GM20000 (cell line): ENCODE measurements at places on chromosomes 6 and 20.

- DNase-seq: no peak
Observed at GRCh38 chr6:75943381-75943780, 129.1 kb downstream of the IMPG1 start.

GRCh38 chr20:36808317-36809257 is 35.0 kb upstream of the DSN1 start:
- DNase-seq: peak; percentile 82

DNA sequence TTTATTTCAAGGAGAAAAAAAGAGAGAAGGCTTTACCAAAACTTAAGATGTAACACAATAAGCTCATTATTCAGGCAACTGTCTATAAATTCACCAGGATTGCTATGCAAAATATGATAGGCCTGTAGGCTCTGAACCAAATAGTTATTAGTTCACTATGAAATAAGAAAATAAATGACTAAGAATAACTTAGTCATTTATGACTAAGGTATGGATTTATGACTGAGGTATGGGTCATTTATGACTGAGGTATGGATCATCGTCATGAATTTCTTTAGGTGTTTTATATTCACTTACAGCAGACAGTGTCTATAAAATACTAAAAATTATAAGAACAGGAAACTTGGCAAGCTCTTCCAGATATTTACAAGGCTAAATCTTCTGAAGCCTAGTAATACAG is 52.1 kb upstream of the SNX9 start:
- no peak for DNase-seq

DNA sequence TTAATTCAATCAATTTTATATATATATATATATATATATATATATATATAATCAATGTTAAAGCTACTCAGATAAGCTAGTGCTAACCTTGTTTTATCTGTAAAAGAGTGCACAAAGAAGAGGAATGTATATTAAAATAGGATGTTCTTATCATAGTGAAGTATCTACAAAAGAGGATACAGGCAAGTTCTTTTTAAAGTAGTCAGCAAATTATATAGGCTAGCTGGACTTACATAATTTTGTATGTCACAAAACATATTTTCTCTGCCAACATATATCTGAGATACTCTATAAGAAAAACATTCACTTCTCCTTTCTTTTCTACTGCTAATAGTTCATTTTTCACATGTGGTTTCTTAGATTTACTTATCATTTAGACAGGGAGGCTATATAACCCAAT is 39.9 kb downstream of the KHDRBS2 start:
- no peak for DNase-seq

- DNase-seq: peak; percentile 72
Observed at GRCh38 chr20:36491901-36492617, 49.3 kb upstream of the MYL9 start.

- DNase-seq: no peak
Observed at GRCh38 chr6:3916211-3916610, 67.0 kb downstream of the FAM50B start.

DNA sequence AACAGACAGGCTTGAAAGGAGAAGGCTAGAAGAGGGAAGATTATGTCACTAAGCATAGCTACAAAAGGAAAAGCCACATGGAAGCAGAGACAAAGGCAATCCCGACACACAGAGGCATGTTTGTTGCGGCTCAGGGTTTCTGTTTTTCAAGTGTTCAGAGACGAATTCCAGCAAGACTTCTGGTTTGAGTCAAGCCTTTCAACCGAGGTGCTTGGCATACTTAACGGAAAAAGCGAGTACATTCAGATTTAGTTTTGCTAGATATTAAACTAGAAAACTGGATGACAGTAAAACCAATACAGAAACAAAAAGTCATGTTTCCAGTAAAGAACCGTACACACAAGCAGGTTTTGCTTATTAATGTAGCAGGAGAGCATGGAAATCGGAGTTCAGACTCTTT is 27.2 kb downstream of the MCUR1 start:
- DNase-seq: no peak

- DNase-seq: no peak
Observed at GRCh38 chr6:678520-678919, 14.4 kb downstream of the EXOC2 start.

- DNase-seq: no peak
Observed at GRCh38 chr6:160926281-160927276, 65.0 kb upstream of the MAP3K4 start.

DNA sequence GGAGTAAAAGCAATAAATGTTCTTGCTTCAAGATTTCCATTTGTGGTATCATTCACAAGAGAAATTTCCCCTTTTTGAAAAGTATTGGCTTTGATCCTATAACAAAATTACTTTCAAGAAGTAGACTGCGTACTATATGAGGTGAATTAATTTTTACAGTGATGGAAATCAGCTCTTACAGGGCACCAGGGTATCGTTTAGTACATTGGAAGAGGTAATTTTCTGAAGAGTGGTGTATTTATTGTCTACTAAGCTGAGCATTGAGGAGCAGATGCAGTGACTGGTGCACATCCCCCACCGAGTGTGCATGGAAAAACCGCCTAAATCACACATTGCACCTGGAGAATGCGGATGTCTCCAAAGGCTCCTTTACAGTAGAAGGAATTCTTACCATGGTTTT is 209.5 kb downstream of the SAMD5 start:
- no peak for DNase-seq

GRCh38 chr6:169961772-169962561 is 210.5 kb downstream of the ERMARD start:
- no peak for DNase-seq
